ENCODE measurements at places on chromosomes 6 and 20.

DNA sequence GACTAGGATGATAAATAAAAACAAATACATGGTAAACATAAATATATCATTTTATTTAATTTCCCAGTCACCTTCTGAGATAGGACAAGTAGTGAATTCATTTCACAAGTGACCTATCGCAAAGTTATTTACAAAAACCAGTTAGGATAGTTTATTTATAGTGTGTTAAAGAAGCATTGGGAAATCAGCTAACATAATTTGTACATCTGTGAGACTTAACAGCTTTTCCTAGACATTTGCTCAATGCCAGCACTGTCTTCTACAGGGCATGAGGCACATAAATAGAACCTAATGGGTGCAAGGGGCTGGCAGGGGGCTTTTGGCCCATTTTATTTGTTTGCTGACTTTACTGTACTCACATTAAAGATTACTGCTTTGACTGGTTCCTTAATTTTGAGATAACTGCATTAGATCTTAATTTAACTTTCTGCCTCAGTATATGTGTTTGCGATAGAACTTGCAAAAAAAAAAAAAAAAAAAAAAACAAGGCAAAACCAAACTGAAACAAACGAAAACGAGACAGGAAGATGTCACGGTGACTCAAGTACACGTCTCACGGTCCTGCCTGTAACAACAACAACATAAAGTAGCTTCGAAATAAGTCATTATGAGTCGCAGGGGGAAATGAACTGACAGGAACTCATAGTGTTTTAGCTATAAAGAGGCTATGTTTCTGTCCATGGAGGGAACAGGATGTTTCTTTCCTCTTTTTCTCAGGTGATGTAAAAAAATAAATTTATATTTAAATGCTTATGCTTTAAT is 133.7 kb upstream of the GMDS start:
- ATAC-seq, result no peak

DNA sequence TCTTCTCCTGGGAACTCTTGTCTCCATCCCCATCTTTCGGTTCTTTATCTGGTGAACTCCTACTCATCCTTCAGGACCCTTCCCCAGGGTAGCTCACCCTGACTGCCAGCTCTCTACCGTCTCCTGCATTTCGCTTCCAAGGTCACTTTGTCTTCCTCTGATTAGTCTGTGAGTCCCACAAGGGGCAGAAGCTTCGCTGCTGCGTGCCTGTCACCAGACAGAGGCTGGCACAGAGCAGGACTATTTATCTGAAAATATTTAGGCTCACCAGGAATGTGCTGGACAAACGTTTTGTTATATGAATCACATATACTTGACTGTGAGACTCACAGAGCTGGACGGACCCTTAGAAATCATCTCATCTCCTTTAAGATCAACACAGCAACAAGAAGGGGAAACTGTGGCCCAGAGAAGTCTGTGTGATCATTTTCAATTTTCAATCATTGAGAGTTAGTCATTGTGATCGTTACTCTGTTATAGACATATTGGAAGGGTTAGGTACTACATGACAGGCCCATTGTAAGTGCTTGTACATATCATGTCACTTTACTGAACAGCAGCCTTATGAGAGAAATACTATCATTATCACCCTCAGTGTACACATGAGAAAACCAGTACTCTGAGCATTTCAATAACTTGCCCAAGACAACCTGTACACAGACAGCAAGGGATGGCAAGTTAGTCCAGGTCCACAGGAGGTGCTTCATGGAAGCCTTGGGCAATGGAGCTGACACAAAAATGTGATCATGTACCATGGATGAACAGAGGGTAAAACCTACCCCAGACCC is 51.4 kb downstream of the JPH2 start:
- no peak for ATAC-seq

- ATAC-seq, result no peak
These were observed 213.5 kb downstream of the RFPL4B start for GRCh38 chr6:112560651-112561050.

- no peak for ATAC-seq
These were observed 64.6 kb upstream of the ADGRF1 start for GRCh38 chr6:47106721-47107197.

DNA sequence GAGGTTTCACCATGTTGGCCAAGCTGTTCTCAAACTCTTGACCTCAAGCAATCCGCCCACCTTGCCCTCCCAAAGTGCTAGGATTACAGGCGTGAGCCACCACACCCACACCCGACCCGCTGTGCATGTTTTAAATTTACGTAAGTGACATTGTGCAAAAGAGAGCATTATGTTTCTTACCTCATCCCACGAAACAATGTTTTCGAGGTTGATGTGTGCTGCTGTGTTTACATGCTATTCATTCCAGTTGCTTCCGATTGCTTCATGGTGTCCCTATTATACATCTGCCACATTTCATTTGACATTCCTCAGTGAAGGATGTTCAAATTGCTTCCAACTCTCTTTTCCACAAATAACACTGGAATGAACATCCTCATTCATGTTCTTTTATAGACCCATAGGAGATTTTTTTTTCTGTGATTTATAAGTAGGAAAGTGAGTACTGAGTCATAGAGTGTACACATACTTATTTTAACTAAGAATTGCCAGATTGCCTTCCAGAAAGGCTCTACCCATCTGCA is 403.9 kb upstream of the JARID2 start:
- peak; percentile 95 for ATAC-seq

GRCh38 chr6:119986934-119987549 is 637.5 kb upstream of the MAN1A1 start:
- peak; percentile 34 for ATAC-seq

DNA sequence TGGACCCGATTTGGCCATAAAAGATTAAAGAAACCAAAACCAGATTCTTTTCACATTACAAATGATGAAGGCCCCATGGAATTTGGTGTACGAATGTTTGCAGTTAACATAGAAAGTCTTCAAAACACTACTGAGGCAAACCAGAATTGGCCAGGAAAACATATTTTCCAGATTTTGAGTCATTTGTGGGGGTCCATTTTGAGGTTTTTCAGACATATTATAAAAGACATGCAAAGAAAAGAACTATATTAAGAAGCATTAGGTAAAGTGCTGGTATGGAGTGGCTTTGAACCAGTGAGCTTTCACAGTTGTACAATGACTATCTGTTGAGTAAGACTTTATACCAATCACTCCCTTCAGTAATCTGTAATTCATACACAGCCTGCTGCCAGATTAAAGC is 168.9 kb upstream of the COL21A1 start:
- no peak for ATAC-seq

- ATAC-seq, result no peak
These were observed 225.5 kb downstream of the HDGFL1 start for GRCh38 chr6:22794844-22795243.

- ATAC-seq, result no peak
These were observed 53.0 kb downstream of the HLA-A start for GRCh38 chr6:29995340-29995777.

DNA sequence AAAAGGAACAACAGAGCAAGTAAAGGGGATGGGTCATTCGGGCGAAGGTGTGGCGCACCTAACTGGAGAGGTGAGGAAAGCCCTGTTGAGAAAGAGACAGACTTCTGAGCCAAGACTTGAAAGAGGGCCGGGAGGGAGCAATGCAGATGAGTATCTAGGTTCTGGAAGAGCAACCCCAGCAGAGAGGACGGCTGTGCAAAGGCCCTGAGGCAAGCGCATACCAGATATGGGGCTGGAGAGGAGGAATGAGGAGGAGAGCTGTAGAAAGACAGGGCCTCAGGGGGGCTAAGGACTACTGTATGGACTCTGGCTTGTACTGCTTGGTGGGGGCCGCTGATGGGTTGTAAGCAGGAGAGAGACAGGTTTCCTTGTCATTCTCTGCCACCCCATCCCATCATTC is 21.9 kb downstream of the TRERF1 start:
- ATAC-seq, result no peak
